ENCODE measurements at places on chromosomes 3 and 15.
A peak's percentile ranks its signal among the peaks of the same experiment; 100 is the strongest.

- peaks cover 45% of the 10 kb centered on the region for H3K27me3 ChIP-seq
- no peaks in the 10 kb centered on the region for H3K4me1 ChIP-seq
- no peaks in the 10 kb centered on the region for H3K36me3 ChIP-seq
- peak; percentile 21 for DNase-seq
- H3K27ac ChIP-seq = no peak overlapping the region
- H3K4me3 ChIP-seq = no peak overlapping the region
Measured at GRCh38 chr3:183895296-183895695, 10.6 kb upstream of the PARL start.

- no peak overlapping the region for H3K4me3 ChIP-seq
- H3K27me3 ChIP-seq = peaks cover 7% of the 10 kb centered on the region
- H3K36me3 ChIP-seq = no peaks in the 10 kb centered on the region
- peaks cover 8% of the 10 kb centered on the region for H3K4me1 ChIP-seq
- DNase-seq = no peak
Measured at GRCh38 chr3:156317462-156318074, 197.2 kb downstream of the KCNAB1 start.

- H3K27ac ChIP-seq = peak overlapping the region; percentile 74
- no peak for DNase-seq
- no peaks in the 10 kb centered on the region for H3K27me3 ChIP-seq
- no peaks in the 10 kb centered on the region for H3K36me3 ChIP-seq
- peaks cover 47% of the 10 kb centered on the region for H3K4me1 ChIP-seq
- H3K4me3 ChIP-seq = no peak overlapping the region
Measured at GRCh38 chr3:188270423-188270972, 116.5 kb downstream of the LPP start.

GRCh38 chr3:89622063-89622700 is 514.8 kb downstream of the EPHA3 start:
- no peak overlapping the region for H3K4me3 ChIP-seq
- no peaks in the 10 kb centered on the region for H3K27me3 ChIP-seq
- peaks cover 9% of the 10 kb centered on the region for H3K4me1 ChIP-seq
- no peaks in the 10 kb centered on the region for H3K36me3 ChIP-seq
- H3K27ac ChIP-seq = peak overlapping the region; percentile 37

- peak; percentile 39 for DNase-seq
- H3K4me3 ChIP-seq = peak overlapping the region; percentile 14
- no peaks in the 10 kb centered on the region for H3K27me3 ChIP-seq
- peaks cover 21% of the 10 kb centered on the region for H3K36me3 ChIP-seq
Measured at GRCh38 chr15:92636908-92637481, 18.6 kb downstream of the FAM174B start.

DNA sequence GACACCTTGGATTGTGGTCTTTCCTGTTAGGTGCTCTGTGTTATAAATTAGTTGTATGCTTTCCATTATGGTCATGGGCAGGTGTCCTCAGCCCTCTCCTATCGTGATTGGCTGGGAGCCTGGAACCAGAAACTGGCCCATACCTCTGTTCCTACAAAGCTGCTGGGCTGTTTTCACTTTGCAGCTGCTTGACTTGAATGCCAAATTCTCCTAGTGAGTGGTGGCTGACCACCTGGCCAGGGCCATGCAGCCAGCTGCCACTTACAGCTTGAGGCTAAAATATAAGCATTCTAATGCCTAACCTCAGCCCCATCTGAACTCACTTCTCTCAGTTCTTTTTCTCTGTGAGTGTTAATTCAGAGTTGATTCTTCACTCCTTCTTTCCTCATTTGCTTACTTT is 239.3 kb upstream of the GBE1 start:
- H3K4me3 ChIP-seq = no peak overlapping the region
- DNase-seq = no peak
- no peak overlapping the region for H3K27ac ChIP-seq

GRCh38 chr3:97665896-97666295 is 98.7 kb upstream of the ARL6 start:
- H3K27me3 ChIP-seq = no peaks in the 10 kb centered on the region
- no peaks in the 10 kb centered on the region for H3K36me3 ChIP-seq
- H3K27ac ChIP-seq = no peak overlapping the region
- DNase-seq = no peak

DNA sequence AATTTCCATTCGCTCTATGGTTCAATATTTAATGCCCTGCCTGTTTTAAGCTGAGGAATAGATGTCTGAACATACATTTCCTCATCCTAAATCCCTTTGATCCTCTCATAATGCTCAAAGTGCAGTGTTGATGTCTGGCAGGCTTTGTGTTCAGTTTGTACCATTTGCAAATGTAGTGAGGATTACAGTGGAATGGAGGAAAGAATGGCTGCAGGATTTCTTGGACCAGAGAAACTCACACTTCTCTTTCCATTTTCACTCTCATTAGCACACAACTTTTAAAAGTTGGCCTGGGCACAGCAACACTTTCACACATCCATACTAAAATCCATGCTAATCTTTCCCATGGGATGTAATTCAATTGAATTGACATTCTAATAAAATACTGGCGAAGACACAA is 28.6 kb upstream of the THRB start:
- DNase-seq = no peak
- H3K4me3 ChIP-seq = no peak overlapping the region
- H3K27ac ChIP-seq = no peak overlapping the region
- peaks cover 76% of the 10 kb centered on the region for H3K27me3 ChIP-seq

DNA sequence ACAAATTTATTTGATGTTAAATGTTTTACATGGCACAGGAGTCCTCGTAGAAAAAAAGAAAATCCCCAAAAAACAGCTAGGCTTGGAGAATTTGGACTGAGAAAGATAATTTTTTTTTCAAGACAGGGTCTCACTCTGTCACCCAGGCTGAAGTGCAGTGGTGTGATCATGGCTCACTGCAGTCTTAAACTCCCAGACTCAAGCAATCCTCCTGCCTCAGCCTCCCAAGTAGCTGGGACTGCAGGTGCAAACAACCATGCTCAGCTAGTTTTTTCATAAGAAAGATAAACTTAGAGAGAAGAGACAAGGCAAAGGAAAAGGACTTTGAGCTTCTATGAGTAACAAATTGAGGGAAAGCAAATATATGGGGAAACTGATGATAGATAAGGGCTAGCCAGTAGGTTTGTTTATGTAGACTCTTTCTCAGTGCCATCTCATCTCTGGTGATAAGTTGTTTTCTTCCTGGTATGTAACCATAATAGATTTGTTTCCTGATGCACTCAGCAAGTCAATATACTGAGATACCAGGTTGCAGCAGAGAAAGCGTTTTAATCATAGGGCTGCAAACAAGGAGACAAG is 13.1 kb upstream of the TRMT10C start:
- no peaks in the 10 kb centered on the region for H3K36me3 ChIP-seq
- no peak overlapping the region for H3K27ac ChIP-seq
- peaks cover 9% of the 10 kb centered on the region for H3K27me3 ChIP-seq
- no peak overlapping the region for H3K4me3 ChIP-seq
- DNase-seq = no peak
- H3K4me1 ChIP-seq = no peaks in the 10 kb centered on the region

DNA sequence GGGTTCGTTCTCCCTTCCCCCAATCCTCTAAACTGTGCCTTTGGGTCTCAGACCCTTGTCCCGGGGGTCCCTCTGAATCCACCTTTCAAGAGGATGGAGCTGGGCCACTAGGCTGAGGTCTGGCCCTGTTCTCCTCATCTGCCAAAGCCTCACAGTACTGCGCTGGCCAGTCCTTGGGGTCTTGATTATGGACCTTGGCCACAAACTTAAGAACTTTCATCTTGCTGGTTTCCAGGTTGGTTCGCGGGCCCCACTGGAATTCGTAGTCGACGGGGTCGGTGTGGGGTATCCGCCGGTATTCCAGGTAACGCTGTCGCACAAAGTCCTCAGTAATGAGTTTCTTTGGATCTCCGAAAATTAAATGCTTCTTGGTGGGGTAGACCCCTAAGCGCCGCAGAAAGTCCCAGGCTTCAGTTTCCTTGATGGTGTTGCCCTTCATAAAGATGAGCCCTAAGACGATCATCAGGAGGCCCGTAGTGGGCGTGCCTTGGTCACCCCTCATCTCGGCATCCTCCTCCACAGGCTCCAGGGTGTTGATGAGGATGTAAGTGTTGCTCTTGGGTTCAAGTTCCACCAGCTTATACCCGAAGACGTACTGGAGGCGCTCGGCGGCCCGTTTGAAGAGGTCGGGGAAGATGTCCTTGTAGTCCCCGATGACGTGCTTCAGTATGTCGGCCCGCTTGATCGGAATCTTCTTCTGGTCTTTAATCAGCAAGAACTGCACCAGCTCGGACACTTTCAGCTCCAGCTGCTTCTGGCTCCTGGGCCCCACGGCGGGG is 727 bp downstream of the NSMCE3 start:
- peaks cover 5% of the 10 kb centered on the region for H3K27me3 ChIP-seq
- no peaks in the 10 kb centered on the region for H3K36me3 ChIP-seq

GRCh38 chr15:101456057-101456739 is 33.3 kb downstream of the PCSK6 start:
- no peak overlapping the region for H3K27ac ChIP-seq
- no peak overlapping the region for H3K4me3 ChIP-seq

DNA sequence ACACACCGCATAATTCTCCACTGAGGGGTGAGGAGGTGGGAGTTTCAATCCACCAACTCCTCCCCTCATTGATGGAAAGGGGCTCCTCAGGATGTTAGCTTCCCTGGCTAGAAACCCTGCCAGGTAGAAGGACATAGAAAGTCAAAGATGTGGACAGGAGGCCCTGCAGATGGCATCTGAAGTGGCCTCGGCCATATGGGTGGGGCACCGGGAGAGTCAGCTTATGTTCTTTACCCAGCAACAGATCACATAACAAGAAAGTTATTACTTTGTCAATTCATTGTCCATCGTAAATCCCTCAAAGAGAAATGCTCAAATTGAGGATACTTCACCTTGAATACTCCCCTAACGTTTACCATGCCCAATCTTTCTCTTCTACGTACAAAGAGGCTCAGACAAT is 97.3 kb upstream of the ARHGEF3 start:
- DNase-seq = no peak
- H3K4me3 ChIP-seq = no peak overlapping the region
- peak overlapping the region; percentile 68 for H3K27ac ChIP-seq
- peaks cover 2% of the 10 kb centered on the region for H3K4me1 ChIP-seq

GRCh38 chr15:68512052-68512451 is 66.7 kb upstream of the CORO2B start:
- peaks cover 15% of the 10 kb centered on the region for H3K27me3 ChIP-seq
- peaks cover 19% of the 10 kb centered on the region for H3K4me1 ChIP-seq
- H3K4me3 ChIP-seq = no peak overlapping the region
- no peak for DNase-seq

- no peak overlapping the region for H3K4me3 ChIP-seq
- peaks cover 15% of the 10 kb centered on the region for H3K4me1 ChIP-seq
- no peak overlapping the region for H3K27ac ChIP-seq
- no peak for DNase-seq
Measured at GRCh38 chr3:86948822-86949221, 42.1 kb downstream of the VGLL3 start.

- H3K4me1 ChIP-seq = peaks cover 16% of the 10 kb centered on the region
- peaks cover 4% of the 10 kb centered on the region for H3K36me3 ChIP-seq
- no peak overlapping the region for H3K27ac ChIP-seq
- H3K4me3 ChIP-seq = no peak overlapping the region
- DNase-seq = no peak
Measured at GRCh38 chr3:64073158-64073761, 50.0 kb upstream of the PSMD6 start.

DNA sequence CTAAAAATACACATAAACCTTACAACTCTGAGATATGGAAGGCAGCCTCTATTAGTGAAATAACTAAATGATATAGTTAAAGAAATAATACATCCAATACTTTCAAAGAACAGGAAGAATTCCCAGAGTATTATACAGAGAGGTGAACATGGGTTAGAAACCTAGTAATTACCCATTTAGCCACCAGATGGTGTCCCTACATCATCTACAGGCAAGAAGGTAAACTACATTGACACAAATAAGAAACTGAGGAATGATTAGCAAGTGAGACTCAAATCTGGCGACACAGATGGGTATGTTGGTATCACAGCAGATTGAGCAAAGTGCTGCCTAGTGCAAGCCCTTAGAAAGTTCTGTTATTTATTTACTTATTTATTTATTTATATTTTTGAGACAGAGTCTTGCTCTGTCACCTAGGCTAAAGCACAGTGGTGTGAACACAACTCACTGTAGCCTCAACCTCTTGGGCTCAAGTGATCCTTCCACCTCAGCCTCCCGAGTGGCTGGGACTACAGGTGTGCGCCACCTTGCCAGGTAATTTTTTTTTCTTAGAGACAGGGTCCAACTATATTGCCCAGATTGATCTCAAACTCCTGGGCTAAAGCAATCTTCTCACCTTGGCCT is 28.2 kb downstream of the NEK4 start:
- H3K4me3 ChIP-seq = no peak overlapping the region
- peaks cover 79% of the 10 kb centered on the region for H3K36me3 ChIP-seq
- no peak for DNase-seq
- no peaks in the 10 kb centered on the region for H3K4me1 ChIP-seq
